CD4-positive, alpha-beta T cell treated with Interleukin-15 for 4 hours (primary cell): ENCODE measurements at places on chromosomes 6 and 20.

- DNase-seq, result no peak
Observed at GRCh38 chr20:3515379-3516170, 44.8 kb downstream of the ATRN start.

- DNase-seq, result no peak
Observed at GRCh38 chr20:48387675-48388074, 440.1 kb downstream of the PREX1 start.

- no peak for DNase-seq
Observed at GRCh38 chr6:137893726-137894125, 26.7 kb downstream of the TNFAIP3 start.

GRCh38 chr6:9085709-9086070 lies 650.3 kb upstream of the SLC35B3 start:
- no peak for DNase-seq

DNA sequence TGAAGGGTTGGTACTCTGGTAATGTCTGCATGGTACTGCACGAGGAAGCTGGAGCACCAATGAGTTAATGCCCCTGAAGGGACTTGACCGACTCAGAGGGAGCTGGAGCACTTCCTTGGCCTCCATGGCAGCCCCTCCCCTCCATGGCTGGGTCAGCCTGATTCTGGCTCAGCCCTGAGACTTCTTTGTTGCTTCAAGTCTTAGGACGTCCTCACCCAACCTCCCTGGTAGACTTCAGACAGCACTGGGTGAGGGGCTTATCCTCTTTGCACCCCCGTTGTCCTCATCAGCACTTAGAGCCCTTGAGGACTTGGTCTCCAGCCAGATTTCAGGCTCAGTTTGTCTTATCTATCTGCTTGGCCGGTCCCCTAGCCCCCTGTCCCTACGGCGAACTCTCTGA lies 16.4 kb upstream of the TAGAP start:
- DNase-seq, result no peak

GRCh38 chr6:168056892-168057527 lies 22.0 kb downstream of the FRMD1 start:
- DNase-seq, result no peak

GRCh38 chr6:168095171-168095691 lies 16.2 kb upstream of the FRMD1 start:
- no peak for DNase-seq

GRCh38 chr20:51532577-51533191 lies 9.8 kb downstream of the NFATC2 start:
- DNase-seq, result peak; percentile 30

DNA sequence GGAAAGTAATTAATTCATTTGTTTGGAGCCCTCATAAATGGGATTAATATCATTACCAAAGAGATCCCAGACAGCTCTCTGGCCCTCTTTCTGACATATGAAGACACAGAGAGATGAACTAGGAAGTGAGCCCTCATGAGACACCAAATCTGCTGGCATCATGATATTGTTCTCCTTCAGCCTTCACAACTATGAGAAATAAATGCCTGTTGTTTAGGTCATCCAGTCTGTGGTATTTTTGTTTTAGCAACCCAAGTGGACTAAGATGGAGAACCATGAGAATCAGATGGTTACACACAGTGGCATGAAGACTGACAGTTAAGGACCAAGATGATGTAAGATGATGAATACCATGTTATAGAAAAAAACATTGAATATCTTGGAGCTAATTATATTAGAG lies 16.9 kb upstream of the HBS1L start:
- no peak for DNase-seq

- no peak for DNase-seq
Observed at GRCh38 chr6:75484535-75484934, 9.1 kb downstream of the FILIP1 start.

- DNase-seq, result no peak
Observed at GRCh38 chr20:59932616-59933295, 681 bp downstream of the SYCP2 start.

- no peak for DNase-seq
Observed at GRCh38 chr20:11511821-11512220, 405.9 kb upstream of the BTBD3 start.

DNA sequence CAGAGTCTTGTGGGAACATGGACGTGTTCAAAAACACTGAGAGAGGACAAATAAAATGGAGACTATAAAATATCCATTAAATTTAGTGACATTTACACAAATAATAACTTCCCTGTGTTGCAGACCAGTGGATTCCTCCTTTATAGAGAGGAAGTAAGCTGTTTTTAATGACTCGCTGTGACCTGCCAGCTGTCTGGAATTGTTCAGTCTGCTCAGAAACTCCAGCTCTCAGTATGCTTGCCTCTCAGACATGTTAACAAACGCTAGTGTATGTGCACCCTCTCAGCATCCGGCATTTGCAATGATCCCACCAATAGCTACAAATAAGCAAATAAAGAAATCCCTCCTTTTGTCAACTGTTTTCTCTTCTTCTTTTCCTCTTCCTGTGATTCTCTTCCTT lies 158.0 kb upstream of the TCF21 start:
- DNase-seq, result no peak

DNA sequence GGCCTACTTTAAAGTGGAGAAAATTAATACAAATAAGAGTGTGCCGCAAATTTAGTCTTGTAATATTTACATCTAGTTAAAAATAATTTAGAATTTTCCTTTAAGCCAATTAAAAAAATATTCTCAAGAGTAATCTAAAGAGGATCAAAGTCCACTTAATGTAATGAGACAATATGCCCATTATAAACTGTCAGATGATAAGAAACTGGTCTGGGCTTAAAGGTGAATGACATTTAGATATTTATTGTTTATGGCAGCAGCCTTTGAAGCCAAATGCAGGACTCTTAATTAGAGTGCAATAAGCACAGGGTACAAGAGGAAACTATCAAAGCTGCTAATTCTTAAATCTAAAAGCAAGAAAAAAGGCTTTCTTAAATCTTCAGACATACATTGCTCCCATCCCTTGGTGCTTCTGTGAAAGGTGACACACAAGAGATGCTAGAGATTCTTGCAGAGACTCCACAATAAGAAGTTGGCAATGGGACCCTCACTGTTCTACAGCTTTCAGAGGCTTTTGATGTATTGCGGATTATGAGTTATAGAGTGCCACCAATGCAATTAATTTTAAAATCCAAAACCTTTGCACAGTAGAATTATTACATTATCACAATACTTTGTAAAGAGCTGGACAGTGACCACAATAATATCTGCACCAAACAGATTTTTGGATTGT lies 116.1 kb downstream of the MAN1A1 start:
- no peak for DNase-seq

DNA sequence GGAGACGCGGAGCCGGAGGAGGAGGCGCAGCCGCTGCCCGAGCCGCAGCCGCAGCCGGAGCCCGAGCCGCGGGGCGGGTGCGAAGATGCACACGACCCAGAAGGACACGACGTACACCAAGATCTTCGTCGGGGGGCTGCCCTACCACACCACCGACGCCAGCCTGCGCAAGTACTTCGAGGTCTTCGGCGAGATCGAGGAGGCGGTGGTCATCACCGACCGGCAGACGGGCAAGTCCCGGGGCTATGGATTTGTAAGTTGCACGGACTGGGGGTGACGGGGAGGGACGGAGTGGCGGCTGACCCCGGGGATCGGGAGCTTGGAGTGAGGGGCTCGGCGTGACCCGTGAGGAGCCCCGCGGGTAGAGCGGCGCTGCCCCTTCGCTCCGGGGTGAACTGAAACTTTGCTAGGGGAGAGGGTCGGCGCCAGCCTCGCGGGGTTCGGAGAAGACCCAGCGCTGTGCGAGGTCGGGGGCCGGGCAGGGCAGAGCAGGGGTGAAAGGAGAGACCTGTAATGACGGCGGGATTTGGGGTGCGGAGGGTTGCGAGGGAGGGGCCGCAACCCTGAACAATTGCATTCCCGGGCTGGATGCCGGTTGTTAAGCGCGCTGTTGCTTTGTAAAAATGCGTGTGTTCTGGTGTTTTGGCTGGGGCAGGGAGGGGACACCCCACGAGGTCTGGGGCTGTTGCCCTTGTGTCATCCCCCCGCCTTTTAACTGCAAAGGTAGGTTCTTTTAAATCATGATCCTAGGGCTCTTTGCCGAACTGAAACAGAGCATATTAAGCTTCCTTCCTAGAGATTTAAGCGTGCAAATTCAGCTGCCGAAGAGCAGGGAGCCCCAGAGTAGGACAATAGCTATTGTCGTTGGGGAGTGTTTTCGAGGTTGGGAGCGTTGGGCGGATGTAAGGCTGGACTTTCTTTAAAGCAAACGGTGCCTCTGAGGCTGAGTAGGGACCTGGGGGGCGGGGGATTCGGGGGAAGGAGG lies 628 bp downstream of the RBM24 start:
- DNase-seq, result no peak

- DNase-seq, result peak; percentile 24
Observed at GRCh38 chr20:45833883-45834796, 541 bp downstream of the SNX21 start.

DNA sequence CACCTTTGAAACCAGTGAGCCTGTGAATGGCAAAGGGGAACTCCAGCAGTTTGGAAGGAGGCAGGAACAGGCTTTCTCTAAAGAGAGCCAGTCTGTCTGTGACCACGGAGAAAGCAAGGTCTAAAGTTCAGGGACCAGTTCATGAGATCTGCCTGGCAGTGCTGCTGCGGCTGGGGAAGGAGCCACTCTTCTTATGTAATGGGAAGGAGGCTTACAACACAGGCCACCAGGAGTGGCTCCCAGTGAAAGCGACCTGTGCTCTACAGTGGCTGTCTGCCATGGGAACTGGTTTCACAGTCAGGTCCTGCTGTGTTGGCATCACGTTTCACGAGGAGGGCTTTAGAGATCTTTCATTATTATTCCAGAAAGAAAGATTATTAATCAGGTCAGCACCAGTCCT lies 291.9 kb upstream of the PRDM1 start:
- no peak for DNase-seq

DNA sequence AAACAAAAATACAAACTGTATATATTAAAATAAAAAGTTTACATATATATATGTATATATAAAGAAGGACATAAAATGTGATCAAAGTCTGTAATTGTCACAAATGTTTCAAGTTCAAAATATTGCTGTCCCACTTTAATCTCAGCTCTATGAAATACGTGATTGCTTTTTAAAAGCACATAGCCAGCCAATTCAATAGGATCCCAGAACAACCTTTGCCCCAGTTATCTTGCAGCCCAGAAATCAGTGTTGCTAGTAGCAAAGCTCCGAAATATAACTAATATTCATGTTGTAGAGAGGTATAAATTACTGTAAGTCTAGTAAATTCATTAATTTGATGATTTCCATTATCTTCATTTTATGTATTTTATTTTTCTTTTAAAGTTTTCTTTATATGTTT lies 114.6 kb downstream of the ELOVL4 start:
- no peak for DNase-seq

GRCh38 chr6:28695715-28696114 lies 170.0 kb downstream of the GPX5 start:
- DNase-seq, result no peak
